ENCODE measurements at places on chromosomes 12 and 14.

DNA sequence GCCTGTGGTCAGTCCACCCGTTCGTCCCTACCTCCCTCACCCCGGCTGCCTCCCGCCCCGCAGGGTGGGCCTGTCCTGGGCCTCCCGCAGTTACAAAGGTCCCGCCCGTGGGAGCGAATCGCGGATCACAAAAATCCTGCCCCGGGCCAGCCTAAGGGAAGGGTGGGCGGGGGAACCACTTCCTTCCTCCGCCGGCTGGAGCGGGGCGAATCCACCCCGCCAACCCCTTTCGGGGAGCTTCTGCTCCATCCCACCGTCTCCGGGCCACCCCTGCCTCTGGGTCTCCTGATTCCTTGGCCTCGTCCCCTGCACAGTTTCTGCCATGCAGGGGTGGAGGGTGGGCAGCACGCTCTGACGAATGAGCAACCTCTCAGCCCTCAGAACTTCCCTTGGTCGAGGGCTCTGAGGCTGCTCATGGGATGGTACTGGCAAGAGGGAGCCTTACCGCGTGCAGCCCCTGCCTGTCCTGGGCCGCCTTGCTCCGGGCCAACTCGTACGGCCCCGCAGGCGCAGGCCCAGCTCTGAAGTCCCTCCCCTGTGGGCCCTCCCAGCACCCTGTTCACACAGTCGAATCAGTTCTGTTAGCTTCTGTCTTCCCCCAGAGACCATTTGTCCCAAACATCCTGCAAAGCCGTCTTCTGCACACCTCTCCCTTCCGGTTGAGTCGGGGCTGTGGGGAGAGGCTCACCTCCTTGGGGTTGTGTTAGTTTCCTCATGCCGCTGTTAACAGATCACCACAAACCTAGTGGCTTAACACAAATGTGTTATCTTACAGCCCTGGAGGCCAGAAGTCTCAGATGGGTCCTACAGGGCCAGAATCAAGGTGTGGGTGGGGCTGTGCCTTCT lies 589 bp upstream of the HVCN1 start:
- DNase-seq, result peak; percentile 42

- DNase-seq, result no peak
Observed at GRCh38 chr14:32545506-32546210, 216.6 kb downstream of the AKAP6 start.

GRCh38 chr14:72904840-72905561 lies 11.1 kb upstream of the DPF3 start:
- DNase-seq, result no peak

DNA sequence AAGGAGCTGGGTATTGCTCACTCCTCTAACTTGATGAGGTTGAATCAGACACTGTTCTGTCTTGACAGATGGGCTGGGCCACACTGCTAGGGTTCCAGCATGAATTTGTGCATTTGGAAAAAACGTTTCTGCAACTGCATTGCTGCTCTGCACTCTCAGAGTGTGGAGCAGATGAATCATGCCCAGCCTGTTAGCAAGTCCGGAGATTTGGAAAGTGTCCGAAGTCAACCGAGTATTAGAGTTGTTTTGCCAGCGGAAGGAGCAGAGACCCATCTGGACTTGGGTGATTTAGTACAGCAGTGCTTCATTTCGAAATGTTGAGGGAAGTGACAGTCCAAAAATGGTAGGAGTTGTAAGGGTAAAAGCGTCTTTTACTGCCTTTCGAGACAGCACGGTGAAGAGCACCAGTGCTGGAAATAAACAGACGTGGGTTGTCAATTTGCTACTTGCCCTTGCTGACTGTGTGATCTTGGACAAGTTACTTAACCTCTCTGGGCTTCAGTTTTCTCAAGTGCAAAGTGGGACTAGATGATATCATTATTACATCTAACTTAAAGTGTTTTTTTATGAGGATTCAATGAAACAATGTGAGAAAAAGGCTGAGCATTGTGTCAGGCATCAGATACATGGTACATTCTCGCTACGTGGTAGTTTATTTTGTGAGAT lies 139.5 kb downstream of the CHST11 start:
- DNase-seq, result no peak

- no peak for DNase-seq
Observed at GRCh38 chr14:58872061-58872460, 234.3 kb downstream of the DACT1 start.

GRCh38 chr12:104177663-104178501 lies 37.7 kb upstream of the TXNRD1 start:
- no peak for DNase-seq

GRCh38 chr12:51784688-51785087 lies 63.8 kb downstream of the FIGNL2 start:
- DNase-seq, result no peak

GRCh38 chr12:48861111-48861510 lies 4.6 kb downstream of the RND1 start:
- no peak for DNase-seq

- DNase-seq, result no peak
Observed at GRCh38 chr12:121003650-121004049, 12.6 kb downstream of the C12orf43 start.

GRCh38 chr14:59177262-59177661 lies 11.2 kb upstream of the DAAM1 start:
- DNase-seq, result no peak

DNA sequence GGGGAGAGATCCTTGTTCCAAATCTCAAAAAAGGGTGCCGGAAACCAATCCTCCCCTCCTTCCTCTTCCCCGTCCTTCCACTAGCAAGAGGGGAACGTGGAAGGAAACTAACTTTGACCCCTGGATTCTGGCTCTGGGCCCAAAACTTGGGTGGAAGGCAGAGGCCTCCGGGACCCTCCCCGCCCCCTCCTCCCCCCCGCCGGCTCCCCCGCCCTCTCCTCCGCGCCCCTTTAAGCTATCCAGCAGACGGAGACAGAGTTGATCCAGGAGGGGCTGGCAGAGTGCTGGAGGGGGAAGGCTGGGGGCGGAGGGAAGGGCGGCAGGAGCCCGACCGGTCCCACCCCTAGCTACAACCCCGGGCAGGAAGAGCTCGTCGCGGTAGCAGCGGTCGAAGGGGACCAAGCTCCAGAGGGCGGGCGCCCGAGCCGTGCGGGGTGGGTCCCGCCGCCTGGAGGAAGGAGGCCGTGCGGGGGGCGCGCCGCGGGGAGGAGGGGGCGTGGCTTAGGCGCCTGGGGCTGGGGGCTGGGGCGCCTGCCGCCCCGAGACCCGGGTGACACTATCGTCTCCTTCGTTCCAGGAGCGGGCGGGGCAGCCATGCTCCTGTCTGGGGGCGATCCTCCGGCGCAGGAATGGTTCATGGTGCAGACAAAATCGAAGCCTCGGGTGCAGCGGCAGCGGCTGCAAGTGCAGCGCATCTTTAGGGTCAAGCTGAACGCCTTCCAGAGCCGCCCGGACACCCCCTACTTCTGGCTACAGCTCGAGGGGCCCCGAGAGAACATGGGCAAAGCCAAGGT lies at the start of gene NYNRIN:
Gene NYNRIN (plus strand): TSS at position 351 of the 794 bp plus-strand sequence. CDS start 244 bp downstream, at position 595.
- peak; percentile 53 for DNase-seq

DNA sequence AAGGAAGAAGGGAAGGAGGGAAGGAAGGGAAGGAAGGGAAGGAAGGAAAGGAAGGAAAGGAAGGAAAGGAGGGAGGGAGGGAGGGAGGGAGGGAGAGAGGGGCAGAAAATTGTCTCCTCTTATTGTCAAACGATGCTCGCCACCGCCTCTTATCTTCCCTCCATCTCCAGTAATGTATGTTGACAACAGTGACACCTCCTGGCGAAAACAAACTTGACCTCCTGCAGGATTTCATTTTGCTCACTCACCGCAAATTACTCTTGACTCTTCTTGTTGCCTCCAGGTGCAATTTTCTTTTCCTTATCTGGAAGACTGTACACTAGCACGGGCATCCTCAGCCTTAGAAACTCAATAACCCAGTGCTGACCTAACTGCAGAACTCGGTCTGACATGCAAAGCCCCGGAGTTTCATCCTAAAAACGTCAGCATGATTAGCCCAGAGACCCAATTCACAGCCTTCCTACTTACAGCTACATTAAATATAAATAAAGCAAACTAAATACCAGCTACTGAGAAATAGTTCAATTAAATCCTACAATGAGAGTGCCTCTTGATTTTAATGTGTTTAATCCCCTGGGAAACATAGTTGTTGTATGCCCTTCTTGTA lies 512.4 kb upstream of the TMPO start:
- DNase-seq, result no peak

- DNase-seq, result no peak
Observed at GRCh38 chr14:54447231-54447692, 6.1 kb upstream of the CNIH1 start.

DNA sequence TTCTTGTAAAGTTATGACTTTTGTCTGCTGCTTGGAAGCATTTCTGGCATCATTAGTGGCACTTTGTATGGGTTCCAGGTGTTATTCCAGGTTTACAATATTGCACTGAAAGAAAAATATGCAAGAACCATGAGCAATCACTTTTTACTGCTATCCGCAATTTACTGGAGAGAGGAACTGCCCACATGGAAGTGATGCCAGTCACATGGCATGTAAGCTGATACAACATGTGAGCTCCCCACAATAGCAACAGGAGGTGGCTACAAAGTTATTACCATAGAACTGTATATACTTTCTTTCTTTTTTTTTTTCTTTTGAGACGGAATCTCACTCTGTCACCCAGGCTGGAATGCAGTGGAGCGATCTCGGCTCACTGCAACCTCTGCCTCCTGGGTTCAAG lies 1012.1 kb downstream of the BCL11B start:
- DNase-seq, result no peak

DNA sequence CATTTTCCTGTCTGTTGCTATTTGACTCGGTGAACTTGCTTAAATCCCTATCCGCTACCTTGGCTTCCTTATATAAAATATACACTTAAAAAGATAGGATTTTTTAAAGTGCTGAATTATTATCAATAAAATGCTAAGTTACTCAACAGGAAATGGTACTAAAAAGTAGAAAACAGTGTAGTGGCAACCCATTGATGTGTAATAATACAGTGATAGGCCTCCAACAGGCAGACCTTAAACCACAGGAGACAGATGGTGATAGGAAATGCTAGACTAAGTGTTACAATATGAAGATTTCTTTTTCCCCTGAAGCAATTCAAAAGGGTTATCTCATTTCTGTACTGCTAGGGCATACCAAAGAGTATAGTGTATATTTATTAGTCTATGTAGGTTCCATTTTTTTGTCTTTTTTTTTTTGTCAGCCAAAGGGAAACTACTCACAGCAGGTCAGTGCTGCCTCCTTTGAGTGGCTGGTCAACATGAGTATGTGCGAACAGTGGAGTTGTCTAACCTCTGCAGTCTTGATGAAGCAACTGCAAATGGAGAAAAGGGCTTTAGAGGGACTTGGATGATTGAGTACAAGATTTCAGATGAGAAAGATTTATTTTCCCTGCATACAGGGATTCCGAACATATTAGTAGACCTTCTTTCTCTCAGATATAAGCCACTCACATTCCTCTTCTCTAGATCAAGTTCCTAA lies 183.8 kb downstream of the ACSS3 start:
- no peak for DNase-seq

DNA sequence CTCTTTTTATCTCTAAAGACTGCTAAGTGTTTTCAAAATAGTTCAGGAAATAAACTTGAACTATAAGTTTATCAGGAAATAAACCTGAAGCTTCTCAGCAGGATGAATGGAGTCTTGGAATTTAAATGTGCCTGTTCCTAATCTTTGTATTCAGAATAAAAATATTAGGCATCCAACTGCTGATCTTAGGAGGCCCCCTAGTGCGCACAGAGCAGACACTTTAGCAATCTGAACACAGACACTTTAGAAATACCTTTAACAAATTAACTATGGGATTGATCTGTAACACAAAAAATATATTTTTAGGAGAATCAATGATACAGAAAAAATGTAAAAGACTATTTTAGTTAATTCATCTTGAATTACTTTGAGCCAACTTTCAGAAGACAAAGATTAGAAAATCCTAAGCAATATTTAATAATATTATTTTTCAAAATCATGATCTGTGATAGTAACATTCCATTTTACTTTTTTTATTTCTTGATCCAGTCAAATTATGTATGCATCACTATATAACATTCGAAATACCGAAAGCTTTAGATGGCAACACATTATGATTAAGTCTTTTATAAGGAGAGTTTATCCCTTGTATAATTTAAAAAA lies 80.9 kb downstream of the SLC41A2 start:
- DNase-seq, result peak; percentile 19

DNA sequence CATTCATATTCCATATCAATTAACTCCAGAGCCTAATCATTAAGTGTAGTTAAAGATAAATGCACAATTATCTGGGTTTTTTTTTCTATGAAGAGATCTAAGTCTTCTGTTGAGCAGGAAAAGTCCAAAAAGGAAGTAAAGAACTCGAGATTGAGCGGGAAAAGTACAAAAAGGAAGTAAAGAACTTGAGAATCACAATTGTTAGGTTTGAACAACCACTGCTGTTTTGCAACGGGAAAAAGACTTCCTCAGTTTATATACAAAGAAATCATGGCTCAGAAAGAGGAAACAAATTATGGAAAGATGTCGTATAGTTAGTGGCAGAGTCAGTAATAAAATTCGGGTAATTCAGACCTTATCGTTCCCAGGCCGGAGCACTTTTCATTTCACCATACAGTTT lies 63.3 kb downstream of the PPP1R12A start:
- DNase-seq, result no peak

DNA sequence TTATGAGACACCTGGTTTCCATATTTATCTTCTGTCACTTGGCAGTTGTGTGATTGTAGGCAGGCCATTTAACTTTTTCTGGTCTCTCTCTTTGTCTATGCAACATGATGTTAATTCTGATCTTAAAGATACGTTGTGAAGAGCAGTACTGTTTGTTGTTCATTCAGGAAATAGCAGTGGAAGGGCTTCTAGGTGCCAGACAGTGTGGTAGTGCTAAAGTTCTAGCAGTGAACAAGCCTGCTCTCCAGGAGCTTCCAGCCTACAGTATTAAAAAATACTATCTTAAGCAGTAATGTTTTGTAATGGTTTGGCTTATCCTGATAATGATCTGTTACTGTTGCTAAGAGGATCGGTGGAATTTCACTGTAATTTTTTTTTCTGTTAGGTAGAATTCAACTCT lies 15.2 kb downstream of the NAA30 start:
- no peak for DNase-seq

DNA sequence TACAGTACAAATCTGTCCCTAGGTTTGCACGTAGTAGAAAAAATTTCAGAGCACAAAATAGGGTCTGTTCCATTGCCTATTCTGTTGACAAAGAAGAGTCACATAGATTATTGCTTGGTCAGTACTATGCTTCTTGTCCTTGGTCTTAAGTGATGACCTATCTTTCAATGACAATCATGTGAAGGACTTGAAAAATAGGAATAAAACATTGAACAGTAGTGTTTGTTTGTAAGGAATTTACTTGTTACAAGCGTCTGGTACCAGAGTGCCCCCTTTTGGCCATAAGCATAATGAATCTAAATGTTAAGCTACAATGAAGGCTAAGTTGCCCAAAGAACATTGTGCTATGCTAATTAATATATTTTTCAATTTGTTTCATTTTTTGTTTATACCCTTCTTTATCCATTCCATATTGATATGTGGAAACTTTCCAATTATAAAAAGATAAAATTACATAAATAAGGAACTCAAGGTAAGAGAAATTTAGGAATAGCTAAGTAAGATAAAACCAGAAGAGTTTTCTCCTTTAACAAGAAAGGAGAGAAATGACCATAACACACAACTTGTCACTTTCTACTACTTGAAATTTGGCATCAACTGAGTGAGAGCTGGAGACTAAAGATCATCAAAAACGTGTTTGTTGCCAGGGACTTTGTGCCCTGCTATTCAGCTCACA lies 204.7 kb downstream of the EPS8 start:
- no peak for DNase-seq

GRCh38 chr14:65074449-65075150 lies 27.7 kb downstream of the MAX start:
- DNase-seq, result no peak

GRCh38 chr12:50542448-50542847 lies 37.7 kb downstream of the DIP2B start:
- DNase-seq, result no peak

Measured in D721Med (cell line).